ENCODE measurements at places on chromosomes 5 and 9. TPM values are rescaled to one million over a fixed set of nuclear protein-coding genes. Genes with fewer than 3 reads are reported as not detected.

The BRINP1 gene
- polyA plus RNA-seq = 0.05 TPM

The FOXD1 gene
- polyA plus RNA-seq = 0.19 TPM

The SLC46A2 gene
- polyA plus RNA-seq = not detected

The LMNB1 gene
- 8.5 TPM for polyA plus RNA-seq

The RELL2 gene
- 0.61 TPM for polyA plus RNA-seq

The PCDHGB3 gene
- 0.08 TPM for polyA plus RNA-seq

The EFNA5 gene
- 3.2 TPM for polyA plus RNA-seq

The ADGRD2 gene
- not detected for polyA plus RNA-seq

The CCDC187 gene
- 0.18 TPM for polyA plus RNA-seq

The CDC20B gene
- polyA plus RNA-seq = not detected

The CBY3 gene
- polyA plus RNA-seq = 0.15 TPM

The RABL6 gene
- polyA plus RNA-seq = 54.2 TPM

The TTF1 gene
- polyA plus RNA-seq = 16.6 TPM

The SYK gene
- 14.0 TPM for polyA plus RNA-seq

The PCDHB7 gene
- not detected for polyA plus RNA-seq

The CD14 gene
- polyA plus RNA-seq = 45.6 TPM

The SMC2 gene
- 3.1 TPM for polyA plus RNA-seq

The PCDHGA8 gene
- polyA plus RNA-seq = not detected

The ACOT12 gene
- not detected for polyA plus RNA-seq

The SPATA31E1 gene
- polyA plus RNA-seq = not detected

The UBE2R2 gene
- polyA plus RNA-seq = 14.1 TPM

Data from stomach (tissue), 19 donors.